ENCODE measurements at places on chromosomes 1 and 21.

DNA sequence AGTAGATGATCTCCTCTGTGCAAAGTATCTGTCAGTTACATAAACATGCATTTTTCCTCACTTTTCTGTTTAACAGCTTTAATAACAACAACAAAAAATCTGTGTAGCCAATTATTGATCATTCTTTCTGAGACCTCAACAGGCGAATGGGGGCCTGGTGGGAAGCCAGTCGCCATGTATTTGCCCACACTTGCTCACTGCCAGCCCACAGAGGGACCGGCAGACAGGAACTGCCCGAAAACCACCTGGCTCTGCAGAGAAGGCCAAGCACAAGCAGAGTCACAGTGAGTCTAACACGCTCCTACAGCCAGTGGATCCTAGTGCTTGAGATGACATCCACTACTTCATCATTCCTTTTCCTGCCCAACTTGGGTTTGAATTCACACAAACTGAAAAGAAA is 56.1 kb downstream of the NPHP4 start:
- DNase-seq = no peak

DNA sequence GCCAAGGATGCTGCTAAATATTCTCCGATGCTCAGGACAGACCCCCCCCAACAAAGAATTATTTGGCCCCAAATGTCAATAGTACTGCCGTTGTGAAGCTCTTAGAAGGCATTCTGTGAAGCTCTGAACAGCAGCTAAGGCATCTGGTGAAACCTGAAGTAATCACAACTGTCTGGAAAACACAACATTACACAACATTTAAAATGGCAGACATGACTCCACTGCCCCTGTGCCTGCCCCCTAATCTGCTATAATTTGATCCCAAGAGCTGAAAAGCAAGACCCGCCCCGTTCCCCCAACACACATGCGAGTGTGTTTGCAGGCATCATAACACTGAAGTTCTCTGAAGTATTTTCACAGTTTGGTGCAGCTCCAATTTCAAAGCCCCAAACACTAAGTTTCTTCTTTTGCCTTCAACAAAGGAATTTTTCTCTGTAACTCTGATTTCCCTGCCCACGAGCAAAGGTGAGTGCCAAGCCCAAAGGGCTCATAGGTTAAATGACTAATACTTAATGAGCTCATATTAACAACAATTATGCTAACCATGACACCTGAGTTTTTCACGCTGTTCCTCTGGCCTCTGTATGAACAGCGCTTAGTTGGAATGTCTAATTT is 129.2 kb downstream of the CLIC6 start:
- DNase-seq = no peak

- no peak for DNase-seq
Observed at GRCh38 chr1:162141281-162142054, 72.0 kb downstream of the NOS1AP start.

DNA sequence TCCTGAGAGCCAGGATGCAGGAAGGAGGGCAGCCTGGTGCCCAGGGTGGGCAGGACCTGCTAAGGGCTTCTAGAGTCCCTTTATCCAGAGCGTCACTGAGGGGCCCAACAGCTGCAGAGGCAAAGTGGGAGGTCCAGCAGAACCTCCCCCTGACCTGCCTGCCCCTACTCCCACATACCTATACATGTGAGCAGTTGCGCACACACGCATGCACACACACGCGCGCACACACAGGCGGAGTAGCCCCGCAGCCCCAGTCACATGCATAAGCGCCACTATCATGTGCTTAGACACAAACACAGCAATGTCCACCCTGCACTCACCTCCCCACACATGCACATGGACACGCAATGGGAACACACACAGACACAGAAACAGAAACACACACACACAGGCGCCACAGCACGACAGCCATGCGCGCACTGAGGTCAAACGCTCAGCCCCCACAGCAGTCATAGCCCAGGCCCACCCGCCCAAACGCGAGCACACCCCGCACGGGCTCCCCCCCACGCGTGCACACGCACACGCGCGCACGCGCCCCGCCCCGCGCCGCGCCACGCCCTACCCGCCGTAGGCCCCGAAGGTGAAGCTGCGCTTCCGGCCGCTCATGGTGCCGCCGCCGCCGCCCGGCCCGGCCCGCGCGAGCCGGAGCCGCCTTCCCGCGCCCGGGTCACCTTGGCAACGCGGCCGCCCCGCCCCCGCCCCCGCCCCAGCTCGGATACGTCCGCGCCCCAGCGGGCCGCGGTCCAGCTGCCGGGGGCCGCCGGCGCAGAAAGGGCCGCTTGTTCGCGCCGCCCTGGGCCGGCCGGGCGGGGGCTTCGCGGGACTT is 17.7 kb downstream of the RAP1GAP start:
- no peak for DNase-seq

GRCh38 chr1:111611986-111612385 is 7.6 kb upstream of the RAP1A start:
- DNase-seq = no peak

GRCh38 chr21:42243026-42243425 is 24.1 kb downstream of the ABCG1 start:
- no peak for DNase-seq

DNA sequence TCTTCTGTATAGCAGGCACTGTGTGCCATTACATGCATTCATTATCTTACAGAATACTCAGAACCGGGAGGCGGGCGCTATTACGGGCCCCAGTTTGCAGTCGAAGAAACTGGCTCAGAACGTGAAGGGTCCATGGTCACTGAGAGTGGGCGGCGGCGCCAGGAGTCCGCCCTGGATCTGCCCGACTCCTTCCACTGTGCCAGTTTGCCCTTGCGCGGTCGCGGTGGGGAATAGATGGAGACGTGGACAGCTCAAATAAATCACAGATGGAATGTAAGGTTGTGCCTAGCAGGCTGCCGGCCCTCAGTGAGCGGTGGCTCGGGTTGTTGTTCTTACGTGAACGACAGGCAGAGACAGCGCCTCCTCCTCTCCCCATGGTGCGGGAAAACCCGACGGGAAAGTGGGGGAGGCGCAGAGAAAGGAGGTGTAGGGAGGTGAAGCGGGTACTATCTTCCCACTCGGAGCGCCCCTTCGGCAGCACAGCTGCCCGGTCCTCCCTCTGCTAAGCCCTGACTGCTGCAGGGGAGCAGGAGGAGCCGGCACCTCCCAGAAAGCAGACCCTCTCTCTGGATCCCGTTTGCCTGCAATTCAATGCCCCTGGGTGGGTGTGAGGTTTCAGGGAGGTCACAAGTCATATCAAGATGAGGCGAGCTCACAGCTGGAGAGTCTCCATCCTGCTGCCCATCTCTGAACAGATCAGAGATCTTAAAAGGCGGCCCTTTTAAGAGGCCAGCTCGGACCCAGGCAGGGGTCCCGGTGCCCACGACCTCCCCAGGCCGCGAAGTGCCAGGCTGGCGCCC is 1.1 kb downstream of the COL9A2 start:
- no peak for DNase-seq

- no peak for DNase-seq
Observed at GRCh38 chr1:157310401-157310800, 172.2 kb upstream of the ETV3 start.

DNA sequence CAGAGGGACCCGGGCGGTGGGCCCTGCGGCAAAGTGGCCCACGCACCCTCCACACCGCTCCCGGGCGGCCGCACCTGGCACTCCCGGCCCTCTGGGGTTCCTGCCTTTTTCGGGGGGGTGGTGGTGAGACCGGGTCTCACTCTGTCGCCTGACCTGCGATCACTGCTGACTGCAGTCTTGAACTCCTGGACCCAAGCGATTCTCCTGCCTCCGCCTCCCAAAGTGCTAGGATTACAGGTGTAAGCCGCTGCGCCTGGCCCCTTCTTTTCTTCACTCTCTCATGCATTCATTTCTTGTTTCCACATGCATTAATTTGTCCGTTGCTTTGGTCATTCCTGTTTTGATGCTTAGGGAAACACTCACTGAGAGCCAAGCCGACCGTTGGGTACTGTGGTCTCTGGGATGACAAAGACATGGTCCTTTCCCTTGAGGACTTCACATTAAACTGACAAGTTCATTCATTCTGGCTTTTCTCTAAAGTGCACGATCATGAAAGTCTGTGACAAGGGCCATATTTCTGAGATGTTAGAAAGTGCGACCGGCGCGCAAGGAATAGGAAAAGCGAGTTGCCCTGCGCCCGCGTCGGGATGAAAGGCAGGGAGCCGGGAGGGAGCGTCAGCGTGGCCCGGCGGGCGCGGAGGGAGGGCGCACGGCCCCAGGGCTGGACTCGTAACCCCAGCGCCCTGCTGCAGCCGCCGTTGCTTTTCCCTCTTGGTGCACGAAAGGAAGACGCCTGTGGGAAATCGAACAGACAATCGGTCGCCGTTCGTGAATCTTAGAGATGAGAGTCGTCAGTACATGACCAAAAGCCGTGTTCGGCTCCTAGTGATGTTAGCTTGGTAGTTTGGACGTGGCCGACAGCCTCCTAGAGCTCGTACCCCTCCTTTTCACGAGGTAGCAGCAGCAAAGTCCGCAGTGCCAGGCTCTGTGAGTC is 1.0 kb upstream of the MCOLN2 start:
- DNase-seq = no peak

DNA sequence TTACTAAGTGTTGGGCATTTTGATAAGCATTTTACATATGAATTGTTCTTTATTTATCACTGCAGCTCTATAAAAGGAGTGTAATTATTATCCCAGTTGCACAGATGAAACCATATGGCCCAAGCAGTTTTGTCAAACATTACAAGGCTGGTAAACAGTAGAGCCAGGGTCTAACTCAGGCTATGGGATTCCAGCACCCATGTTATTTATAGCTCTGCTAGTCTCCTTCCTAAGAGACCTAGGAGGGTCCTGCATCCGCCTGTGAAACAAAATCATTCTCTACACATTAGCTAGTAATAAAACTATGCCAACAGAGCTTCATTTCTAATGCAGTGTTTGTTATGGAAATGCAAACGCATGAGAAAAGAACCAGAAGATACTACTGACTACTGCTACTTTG is 58.6 kb downstream of the IL23R start:
- DNase-seq = no peak

GRCh38 chr1:113929750-113930498 is 800 bp downstream of the HIPK1 start:
- DNase-seq = no peak

- no peak for DNase-seq
Observed at GRCh38 chr1:203464226-203464625, 11.4 kb upstream of the PRELP start.

DNA sequence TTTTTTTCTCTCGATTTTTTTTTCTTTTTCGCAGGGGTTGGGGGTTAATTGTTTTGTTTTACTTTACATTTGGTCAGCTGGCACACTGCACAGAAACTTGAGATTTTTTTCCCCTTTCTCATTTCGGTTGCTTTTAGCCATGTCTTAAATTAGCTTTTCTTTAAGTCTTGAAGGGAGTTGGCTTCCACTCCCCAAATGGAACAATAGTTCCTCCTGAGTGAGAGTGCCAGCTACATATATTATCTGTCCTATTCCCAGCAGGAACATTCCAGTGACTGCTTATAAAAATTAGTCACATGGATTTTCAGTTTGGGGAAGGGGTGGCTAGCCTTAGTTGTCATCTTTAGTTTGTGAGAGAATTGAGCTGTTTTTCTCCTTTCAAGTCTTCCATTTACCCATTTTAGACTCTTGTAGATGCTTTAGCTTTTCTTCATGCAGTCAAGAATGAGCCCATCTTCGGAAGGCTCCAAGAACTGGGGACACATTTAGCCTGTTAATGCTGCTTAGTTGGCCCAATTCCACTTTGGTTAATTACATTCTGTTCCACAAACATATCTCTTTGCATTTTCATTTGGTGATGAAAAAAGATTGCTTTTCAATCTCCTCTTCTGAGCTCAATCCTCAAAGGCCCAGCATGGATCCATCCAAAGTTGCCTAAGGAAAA is 510.1 kb upstream of the CXADR start:
- no peak for DNase-seq

DNA sequence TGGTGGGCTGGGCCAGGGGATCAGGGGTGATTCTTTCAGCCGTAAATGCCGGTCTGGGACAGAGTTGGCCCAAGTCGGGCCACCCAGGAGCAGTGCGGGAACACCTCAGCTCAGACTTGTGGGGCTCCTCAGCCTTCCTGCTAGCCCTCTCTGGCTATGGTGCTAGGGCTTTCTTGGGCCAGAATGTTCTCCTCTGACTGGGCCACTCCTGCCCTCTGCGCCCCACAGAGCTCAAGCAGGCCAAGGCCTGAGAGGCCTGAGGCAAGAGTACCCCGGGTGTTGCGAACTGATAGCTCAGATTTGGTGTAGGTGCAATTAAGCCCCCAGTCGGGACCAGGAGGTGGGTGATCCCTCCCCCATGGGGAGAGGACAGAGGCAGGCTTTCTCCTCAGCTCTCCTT is 51.8 kb downstream of the LGR6 start:
- DNase-seq = no peak

GRCh38 chr1:21294266-21294989 is 4.2 kb upstream of the ECE1 start:
- DNase-seq = no peak

GRCh38 chr1:165536016-165536415 is 7.8 kb upstream of the LRRC52 start:
- no peak for DNase-seq

GRCh38 chr1:200310824-200311223 is 99.0 kb downstream of the ZNF281 start:
- DNase-seq = no peak

DNA sequence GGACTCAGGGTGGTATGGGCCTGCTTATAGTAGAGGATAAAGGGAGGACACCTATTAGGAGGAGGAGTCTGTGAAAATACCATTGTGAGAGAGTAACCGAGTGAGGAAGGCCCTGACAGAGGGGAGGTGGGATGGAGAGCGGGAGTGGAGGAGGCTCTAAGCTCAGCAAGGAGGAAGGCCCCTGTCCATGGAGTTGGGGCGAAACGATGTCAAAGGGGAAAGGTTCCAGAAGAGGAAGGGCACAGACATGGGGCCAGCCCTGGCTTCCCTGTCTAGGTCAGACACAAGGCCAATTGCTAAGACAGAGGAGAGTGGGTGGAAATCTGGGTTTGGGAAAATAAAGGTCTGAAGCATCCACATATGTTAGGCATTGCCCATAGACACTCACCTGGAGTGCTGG is 44.2 kb downstream of the ELK4 start:
- no peak for DNase-seq

DNA sequence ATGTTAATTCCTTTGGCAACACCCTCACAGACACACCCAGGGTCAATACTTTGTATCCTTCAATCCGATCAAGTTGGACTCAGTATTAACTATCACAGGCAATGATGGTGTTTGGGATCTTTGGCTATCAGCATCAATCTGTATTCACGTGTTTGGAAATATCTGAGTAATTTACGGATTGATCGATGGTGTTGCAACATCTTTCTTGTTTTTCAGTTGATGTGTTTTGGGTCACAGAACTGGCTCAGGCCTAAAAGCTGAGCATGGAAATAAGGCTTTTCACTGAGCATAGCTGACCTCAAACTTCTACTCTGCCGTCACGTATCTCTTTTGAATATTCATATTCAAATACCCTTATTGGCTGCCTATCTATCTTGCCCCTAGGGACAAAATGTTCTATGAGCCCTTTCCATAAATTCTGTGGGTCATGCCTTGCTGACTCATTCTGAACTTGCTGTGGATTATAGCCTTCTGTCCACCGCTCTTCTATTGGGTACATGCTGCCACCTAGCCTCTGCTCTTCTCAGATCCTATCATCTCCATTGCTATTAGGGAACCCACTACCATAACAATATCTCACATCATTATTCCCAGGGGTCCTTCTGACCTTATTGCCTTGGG is 156.0 kb downstream of the PDE4B start:
- no peak for DNase-seq

Data from esophagus squamous epithelium (tissue), 5 donors.